T-helper 17 cell (primary cell): ENCODE measurements at places on chromosomes 5 and 9. TPM values are rescaled to one million over a fixed set of nuclear protein-coding genes. Genes with fewer than 3 reads are reported as not detected.

DNA sequence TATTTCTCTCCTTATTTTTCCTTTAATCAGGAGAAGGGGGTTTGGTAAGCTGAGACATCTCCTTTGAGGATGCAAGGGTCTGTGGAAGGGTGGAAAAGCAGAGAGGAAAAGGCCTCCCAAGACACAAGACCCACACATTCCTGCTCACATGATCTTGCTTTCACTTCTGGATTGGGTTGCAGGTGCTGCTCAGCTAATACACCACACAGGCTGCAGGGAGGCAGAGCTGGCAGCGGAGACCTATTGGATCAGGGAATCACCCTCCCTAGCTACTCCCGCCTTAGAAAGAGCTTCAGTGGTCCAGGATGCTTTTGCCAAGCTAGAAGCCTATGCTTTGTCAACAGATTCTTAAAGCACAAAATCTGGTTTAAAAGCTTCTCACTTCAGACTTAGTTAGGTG, 87.6 kb upstream of the IL33 start:
- H3K27me3 ChIP-seq: peaks cover 17% of the 10 kb centered on the region
- H3K36me3 ChIP-seq: no peaks in the 10 kb centered on the region
- H3K4me3 ChIP-seq: no peak overlapping the region
- H3K27ac ChIP-seq: no peak overlapping the region

- DNase-seq: no peak
- H3K36me3 ChIP-seq: no peaks in the 10 kb centered on the region
- H3K4me3 ChIP-seq: no peak overlapping the region
- H3K4me1 ChIP-seq: no peaks in the 10 kb centered on the region
- peaks cover 46% of the 10 kb centered on the region for H3K27me3 ChIP-seq
- H3K27ac ChIP-seq: no peak overlapping the region
Observed at GRCh38 chr5:42641336-42642005, 115.1 kb upstream of the CCDC152 start.

AGXT2 gene
- total RNA-seq: not detected

DNA sequence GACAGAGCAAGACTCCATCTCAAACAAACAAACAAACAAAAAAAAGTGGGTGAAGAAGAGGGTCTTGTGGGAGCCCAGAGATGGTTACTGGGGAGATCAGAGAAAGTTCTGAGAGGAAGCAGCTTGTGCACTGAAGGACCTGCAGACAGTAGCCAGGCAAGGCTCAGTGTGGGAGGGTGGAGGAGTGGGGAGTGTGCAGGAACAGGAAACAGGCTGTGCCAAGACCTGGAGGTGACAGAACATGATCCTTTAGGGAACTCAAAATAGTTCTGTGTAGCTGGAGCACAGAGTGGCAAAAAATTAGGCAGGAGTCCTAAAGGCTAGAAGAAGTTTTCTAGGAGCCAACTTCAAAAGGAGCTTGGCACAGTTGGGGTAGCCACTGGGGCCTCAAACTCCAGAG, 19.2 kb upstream of the NANS start:
- H3K4me3 ChIP-seq: no peak overlapping the region
- peaks cover 12% of the 10 kb centered on the region for H3K4me1 ChIP-seq
- peaks cover 8% of the 10 kb centered on the region for H3K36me3 ChIP-seq
- peaks cover 15% of the 10 kb centered on the region for H3K27me3 ChIP-seq
- no peak overlapping the region for H3K27ac ChIP-seq

DNA sequence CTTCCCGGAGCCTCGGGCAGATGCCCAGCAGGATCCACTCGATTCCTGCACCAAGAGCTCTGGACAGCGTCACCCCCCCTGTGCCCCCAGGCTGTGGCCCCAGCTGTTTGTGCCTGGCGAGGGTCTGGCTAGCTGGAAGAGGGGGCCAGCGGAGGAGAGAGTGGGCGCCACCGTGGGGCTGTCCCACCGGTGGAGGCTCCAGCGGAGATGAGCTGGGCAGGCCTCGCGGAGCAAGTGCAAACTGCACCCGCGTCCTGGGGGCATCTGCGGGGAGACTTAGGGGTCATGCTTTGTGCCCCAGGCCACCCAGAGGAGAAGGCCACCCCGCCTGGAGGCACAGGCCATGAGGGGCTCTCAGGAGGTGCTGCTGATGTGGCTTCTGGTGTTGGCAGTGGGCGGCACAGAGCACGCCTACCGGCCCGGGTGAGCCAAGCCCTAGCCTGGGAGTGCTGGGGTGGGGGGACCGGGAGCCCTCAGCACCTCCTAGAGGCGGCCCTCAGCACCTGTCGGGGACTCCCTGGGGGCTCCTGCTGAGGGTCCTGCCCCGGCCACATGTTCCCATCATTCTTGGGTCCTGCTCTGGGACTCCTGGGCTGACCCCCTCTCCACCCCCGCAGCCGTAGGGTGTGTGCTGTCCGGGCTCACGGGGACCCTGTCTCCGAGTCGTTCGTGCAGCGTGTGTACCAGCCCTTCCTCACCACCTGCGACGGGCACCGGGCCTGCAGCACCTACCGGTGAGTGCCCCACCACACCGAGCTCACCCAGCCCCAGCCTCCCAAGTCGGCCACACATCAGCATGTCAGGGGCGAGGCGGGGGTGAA, 5.4 kb downstream of the EGFL7 start:
- H3K4me1 ChIP-seq: peaks cover 9% of the 10 kb centered on the region
- DNase-seq: no peak

- no peak overlapping the region for H3K27ac ChIP-seq
- no peak overlapping the region for H3K4me3 ChIP-seq
- H3K27me3 ChIP-seq: no peaks in the 10 kb centered on the region
- no peaks in the 10 kb centered on the region for H3K4me1 ChIP-seq
Observed at GRCh38 chr5:123001808-123002207, 34.7 kb downstream of the PPIC start.

DNA sequence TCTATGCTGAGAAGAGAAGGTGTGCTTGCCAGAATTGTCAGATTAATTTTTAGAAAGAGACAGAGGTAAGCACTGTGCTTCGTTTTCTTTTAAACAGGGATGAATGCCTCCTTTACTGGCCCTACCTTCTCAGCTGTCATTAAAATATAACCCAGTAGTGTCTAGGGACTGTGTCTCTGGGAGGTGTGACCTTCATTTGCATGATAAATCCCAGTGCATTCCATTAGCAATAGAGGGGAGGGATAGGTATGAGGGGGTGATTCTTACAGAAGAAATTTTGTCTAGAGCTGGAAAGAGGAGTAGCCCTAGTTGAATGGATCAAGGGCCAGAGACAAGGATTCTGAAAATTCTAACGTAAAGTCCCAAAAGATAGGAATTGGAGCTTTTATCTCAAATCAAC, 351.5 kb downstream of the BNC2 start:
- H3K27me3 ChIP-seq: no peaks in the 10 kb centered on the region
- H3K4me3 ChIP-seq: no peak overlapping the region
- H3K36me3 ChIP-seq: no peaks in the 10 kb centered on the region
- no peak overlapping the region for H3K27ac ChIP-seq

CDC20B gene
- not detected for total RNA-seq

GAS1 gene
- total RNA-seq: 0.37 TPM

- H3K4me1 ChIP-seq: no peaks in the 10 kb centered on the region
- no peaks in the 10 kb centered on the region for H3K27me3 ChIP-seq
- H3K4me3 ChIP-seq: no peak overlapping the region
- H3K27ac ChIP-seq: no peak overlapping the region
Observed at GRCh38 chr9:18052060-18052459, 421.9 kb upstream of the ADAMTSL1 start.

GRCh38 chr5:107607671-107608345, 62.9 kb downstream of the EFNA5 start:
- H3K36me3 ChIP-seq: no peaks in the 10 kb centered on the region
- DNase-seq: no peak
- H3K4me3 ChIP-seq: no peak overlapping the region
- H3K4me1 ChIP-seq: no peaks in the 10 kb centered on the region
- H3K27me3 ChIP-seq: peaks cover 44% of the 10 kb centered on the region

DNA sequence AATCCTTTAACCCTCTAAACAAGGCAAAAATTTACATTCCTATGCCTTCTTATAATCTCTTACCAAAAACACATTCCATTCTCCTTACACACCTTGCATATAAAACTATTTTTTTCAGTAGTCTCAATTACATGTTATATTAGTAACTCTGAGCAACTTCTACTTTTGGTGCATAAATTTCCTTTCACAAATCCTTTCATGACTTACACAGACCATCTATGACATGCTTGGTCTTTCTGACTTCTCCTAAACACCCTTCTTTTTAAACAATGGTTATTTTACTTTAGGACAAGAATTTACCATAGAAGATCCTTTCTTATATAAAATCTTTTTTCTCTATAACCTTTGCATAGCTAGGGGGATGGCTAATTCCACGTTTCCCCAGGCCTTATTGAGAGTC, 208.0 kb upstream of the ARRDC3 start:
- H3K4me1 ChIP-seq: no peaks in the 10 kb centered on the region
- H3K4me3 ChIP-seq: no peak overlapping the region
- DNase-seq: no peak
- H3K27me3 ChIP-seq: no peaks in the 10 kb centered on the region
- no peaks in the 10 kb centered on the region for H3K36me3 ChIP-seq
- no peak overlapping the region for H3K27ac ChIP-seq
